Calu3 (cell line): ENCODE measurements at places on chromosomes 5 and 9.
A peak's percentile ranks its signal among the peaks of the same experiment; 100 is the strongest.

DNA sequence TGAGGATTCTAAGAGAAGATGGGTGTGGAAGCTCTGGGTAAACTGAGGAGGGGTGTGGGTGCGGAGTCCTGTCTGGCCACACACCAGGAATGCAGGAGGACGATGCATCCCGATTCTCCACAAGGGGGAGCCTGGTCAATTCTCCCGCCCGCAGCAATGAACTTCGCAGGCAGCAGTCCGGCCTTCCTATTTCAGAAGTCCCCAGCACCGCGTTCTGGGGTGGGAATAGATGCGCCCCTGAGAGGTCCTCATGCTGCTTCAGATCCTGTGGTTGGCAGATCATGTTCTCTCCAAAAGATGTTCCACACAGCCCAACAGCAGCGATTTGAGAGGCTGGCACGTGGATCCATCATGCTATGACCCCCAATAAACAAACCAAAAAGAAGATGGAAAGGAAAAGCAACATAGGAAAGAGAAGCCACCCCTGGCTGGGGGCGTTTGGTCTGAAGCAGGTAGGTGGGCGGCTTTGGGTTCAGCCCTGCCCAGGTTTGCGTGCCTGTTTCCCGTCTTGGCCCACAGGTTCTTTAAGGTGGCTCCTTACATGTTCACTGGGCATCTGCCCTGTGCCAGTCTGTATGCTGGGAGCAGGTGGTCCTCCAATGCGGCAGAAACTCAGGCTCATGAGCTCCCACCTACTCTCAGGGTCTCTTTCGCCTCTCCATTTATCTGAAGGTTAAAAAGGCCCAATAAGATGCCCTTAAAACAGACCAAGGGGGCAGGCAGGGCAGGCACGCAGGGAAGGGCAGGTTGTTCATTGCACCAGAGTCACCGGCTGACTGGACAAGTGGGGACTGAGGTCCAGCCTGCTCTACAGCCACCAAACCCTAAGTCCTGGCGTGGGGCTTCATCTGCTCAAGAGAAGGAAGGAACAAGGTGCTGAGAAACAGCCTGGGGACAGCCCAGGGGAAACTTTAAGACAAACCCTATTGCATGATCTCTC is 171.6 kb downstream of the PAX5 start:
- peak; percentile 28 for DNase-seq

DNA sequence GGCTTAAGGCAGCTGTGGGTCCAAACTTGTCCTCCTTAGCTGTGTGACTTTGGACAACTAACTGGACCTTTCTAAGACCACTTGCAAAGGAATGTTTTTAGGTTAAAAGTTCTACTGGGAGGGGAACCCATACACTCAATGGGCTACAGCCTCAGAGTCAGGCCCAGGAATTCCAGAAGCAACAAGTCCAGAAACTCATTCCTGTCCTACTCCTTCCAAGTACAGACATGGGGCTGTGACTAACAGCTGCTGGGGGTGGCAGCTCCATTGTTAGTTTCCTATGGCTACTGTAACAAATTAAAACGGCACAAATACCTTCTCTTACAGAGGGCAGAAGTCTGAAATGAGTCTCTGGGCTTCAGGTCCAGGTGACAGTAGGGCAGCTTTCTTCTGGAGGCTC is 12.4 kb upstream of the AKNA start:
- DNase-seq: no peak

DNA sequence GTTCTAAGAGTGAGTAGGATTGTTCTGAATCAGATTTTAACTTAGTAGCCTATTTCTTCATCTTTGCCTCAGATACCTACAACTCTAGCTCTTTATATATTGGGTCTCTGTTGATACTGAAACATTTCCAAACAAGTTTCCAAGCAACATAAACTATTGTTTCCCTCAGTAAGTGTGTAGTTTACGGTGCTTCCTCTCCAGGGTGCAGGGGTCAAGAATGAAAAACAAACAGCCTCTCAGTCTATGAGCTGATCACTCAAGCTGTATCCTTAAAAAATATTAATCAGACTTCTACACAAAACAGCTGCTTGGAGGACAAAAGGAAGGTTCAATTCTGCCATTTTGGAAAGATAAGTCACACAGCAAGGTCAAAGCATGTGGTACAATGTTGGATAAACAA is 75.0 kb downstream of the ADAMTS12 start:
- DNase-seq: no peak

DNA sequence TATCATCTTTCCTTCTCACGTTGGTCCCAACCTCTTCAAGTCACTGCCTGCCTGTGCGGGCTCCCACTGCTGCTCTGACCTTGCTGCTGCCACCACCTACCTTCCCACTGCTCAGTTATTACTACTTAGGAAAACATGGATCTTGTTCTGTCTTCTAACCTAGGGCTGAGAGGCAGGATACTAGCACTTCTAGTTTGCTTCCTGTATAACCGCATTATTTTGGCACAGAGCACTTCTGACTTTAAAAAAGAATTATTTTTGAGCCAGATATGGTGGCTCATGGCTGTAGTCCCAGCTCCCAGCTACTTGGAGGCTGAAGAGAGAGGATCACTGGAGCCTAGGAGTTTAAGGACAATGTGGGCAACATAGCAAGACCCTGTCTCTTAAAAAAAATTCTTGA is 135.4 kb upstream of the GNA14 start:
- DNase-seq: no peak

GRCh38 chr5:149793256-149793550 is 63.1 kb downstream of the PPARGC1B start:
- DNase-seq: no peak

DNA sequence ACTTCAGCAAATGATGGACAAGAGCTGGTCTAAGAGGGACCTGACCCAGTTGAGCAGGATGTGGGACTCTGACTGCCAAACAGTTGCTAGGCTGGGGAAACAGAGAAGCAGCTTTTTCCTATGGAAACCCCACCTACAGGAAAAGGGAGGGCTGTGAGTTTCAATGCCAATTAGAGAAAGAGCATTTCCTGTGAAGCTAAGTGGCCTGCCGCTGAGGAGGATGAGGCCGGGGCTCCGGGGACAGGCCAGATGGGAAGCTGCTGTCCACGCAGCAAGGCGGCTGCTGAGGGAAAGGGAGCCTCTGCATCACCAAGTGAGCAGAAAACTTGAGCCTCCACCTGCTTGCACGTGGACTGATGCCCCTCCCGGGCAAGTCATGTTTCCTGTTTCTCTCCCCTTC is at the start of gene PCDH12:
Gene PCDH12 (minus strand): TSS at position 90 of the 400 bp plus-strand sequence. CDS start 351 bp downstream, outside the sequence.
- DNase-seq: no peak

- no peak for DNase-seq
These were observed 4.6 kb upstream of the SLC6A7 start for GRCh38 chr5:150184990-150185912.

- DNase-seq: no peak
These were observed 71.2 kb upstream of the COX7C start for GRCh38 chr5:86546582-86546981.

- no peak for DNase-seq
These were observed 31.1 kb downstream of the KCNIP1 start for GRCh38 chr5:170534941-170535340.

DNA sequence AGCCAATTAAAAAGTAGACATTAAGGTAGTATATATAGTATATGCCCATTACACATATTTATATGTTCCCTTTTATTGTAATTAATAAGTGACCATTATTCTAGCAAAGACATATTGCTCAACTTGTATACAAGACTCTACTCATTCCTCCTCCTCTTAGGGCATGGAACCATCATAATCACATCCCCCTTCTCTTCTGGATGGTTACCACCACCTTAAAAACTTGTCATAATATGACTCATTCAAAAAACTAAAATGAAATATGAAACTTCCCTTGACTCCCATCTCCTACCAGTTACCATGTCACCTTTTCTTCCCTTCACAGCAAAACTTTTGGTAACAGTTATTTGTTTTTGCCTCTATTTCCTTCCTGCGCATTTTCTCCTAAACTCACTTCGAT is 438.7 kb downstream of the KDM4C start:
- DNase-seq: no peak

DNA sequence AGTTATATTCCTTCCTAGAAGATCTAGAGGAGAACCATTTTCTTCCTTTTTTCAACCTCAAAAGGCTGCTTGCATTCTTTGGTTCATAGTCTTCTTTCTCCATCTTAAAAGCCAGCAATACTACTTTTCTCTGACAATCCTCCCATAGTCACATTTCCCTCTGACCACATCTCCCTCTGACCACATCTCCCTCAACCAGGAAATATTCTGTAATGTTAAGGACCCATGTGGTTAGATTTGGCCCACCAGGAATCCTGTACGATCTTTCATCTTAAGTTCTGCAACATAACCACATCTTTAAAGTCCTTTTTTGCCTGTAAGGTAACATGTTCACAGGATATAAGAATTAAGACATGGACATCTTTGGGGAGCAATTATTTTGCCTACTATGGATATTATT is 179.4 kb upstream of the SPEF2 start:
- DNase-seq: no peak

DNA sequence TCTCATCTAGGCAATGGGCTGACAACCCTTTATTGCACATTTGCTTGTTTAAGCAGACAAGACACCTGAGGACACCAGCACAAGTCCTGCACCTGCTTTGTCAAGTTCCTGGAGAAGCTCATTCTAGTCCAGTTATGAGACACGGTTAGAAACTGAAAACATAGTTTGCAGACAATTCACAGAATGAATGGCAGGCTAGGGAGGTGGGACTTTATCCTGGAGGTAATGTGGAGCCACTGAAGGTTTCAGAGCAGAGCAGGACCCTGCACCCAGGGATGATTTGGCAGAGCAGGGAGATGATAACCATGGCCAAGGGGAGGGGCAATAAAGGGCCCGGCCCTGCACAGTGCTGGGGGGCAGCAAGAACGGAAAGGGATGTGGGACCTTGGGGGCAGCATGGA is 50.7 kb upstream of the SLC25A51 start:
- no peak for DNase-seq
